ENCODE measurements at places on chromosomes 6 and 20. TPM values are rescaled to one million over a fixed set of nuclear protein-coding genes. Genes with fewer than 3 reads are reported as not detected.

DNA sequence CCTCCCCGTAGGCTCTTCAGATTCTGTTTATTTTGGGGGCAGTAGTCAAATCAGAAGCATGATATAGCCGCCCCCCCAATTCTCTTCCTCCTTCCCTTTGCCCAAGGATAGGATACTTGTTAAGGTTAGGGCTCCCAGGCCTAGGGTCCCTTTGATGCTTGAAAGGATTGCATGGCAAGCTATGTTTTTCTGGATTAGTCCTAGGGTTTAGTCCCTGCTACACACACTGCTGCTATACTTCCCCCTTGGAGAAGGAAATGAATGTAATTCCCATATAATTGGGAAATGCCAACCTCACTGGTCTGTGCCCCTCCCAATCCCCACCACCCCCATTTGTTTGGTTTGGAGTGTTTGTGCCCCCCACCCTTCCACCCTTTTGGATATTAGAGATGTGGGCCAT is 62.8 kb downstream of the ZFAND3 start:
- no peak for DNase-seq
- H3K27me3 ChIP-seq: no peaks in the 10 kb centered on the region
- peaks cover 55% of the 10 kb centered on the region for H3K4me1 ChIP-seq
- H3K36me3 ChIP-seq: peaks cover 4% of the 10 kb centered on the region
- H3K27ac ChIP-seq: no peak overlapping the region

DNA sequence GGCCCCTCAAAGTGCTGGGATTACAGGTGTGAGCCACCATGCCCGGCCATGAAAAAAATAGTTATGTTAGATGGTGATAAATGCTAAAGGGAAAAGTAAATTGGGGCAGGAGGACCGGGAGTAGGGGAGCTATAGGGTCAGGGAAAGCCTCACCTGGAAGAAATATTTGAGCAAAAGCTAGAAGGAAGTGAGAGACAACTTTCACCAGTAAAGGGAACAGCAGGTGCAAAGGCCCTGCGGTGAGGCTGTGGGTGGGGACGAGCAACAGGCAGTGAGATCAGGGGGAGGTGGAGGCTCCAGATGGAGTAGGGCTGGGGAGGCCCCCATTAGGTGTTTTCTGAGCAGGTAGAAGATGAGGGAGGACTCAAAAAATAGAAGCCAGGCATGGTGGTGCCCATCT is 16.0 kb downstream of the BCAS4 start:
- H3K27ac ChIP-seq: peak overlapping the region; percentile 90
- no peaks in the 10 kb centered on the region for H3K27me3 ChIP-seq
- peaks cover 19% of the 10 kb centered on the region for H3K36me3 ChIP-seq
- peaks cover 84% of the 10 kb centered on the region for H3K4me1 ChIP-seq
- peak overlapping the region; percentile 62 for H3K4me3 ChIP-seq

DNA sequence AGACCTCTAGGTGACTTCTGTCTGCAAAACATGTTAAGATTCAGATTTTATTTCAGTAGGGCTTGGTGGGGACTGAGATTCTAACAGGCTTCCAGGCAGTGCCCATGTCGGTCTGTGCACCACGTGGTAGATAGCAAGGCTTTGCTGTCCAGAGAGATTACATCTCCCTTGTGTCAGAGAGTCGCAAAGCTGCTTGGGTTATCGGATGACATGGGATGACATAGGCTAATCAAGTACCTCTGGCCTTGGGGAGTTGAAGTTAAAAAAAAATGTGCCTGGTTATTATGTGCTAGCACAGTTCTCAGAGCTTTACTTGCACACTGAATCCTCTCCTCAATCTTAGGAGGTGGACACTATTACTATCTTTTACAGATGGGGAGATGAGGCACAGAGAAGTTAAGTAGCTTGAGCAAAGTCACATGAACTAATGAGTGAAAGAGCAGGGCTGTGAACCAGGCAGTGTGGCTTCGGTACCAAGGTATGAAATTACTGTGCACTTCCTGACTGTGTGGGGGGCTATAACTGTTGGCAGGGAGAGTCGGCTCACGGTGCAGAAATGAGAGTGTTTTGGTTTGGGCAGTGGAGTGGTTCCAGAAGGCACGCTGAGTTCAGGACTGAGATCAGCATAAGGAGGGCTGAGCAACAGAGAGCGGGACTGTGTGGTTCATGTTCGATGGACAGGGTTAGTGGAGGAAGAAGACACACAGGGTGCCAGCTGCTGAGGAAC is 41.1 kb downstream of the FARS2 start:
- no peaks in the 10 kb centered on the region for H3K27me3 ChIP-seq
- peaks cover 44% of the 10 kb centered on the region for H3K4me1 ChIP-seq
- H3K27ac ChIP-seq: peak overlapping the region; percentile 84
- no peaks in the 10 kb centered on the region for H3K36me3 ChIP-seq

DNA sequence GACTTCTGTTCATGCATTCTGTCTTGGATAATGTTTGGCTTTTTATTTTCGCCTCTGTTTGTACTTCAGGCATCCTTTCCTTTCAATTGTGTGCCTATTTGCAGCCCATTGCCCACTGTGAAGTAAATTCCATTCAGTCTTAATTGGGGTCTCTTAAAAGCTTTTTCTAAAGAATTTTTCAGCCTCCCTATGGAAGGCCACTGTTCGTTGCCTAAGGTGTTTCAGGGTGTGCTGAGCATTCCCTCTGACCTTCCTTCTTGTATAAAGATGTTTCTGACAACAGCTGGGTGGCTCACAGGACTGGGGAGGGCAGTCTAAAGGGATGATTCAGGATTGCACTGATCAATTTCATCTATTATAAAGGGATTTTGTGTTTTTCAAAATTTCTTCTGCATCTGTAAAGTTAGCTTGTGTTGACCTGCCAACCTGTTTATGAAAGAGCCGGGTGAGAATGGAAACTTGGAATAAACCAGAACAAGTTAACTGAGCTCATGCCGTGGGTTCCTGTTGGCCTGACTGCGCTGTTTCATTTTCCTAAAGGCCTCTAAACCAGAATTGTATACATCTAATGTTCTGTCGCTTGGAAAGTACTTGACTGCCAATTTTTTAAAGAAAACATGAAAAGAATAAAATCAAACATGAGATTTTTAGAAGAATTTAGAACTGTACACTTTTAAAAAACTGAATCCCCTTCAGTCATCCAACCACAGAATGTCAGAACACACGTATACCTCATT is 14.3 kb downstream of the PHACTR2 start:
- no peaks in the 10 kb centered on the region for H3K4me1 ChIP-seq
- H3K27me3 ChIP-seq: no peaks in the 10 kb centered on the region
- no peak overlapping the region for H3K4me3 ChIP-seq
- H3K27ac ChIP-seq: no peak overlapping the region
- no peaks in the 10 kb centered on the region for H3K36me3 ChIP-seq

DNA sequence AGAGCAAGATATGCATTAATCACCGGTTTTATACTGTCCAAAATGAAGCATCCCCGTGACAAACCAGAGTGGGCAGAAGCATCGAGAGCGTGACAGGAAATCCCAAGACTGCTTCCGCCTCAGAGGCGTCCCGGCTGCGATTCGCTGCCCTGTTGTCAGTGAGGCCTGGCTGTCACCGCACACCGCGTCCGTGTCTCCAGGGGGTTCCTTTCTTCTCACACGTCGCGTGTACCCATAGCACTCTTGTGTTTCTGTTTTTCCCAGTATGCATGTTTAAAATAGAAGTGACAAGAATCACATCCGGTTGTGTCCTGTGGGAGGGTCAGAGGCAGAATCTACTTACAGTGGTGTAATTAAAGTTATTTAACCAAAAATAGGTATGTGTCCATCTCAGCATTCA is 8.3 kb upstream of the ADRM1 start:
- peaks cover 48% of the 10 kb centered on the region for H3K36me3 ChIP-seq
- H3K4me3 ChIP-seq: no peak overlapping the region
- peak overlapping the region; percentile 46 for H3K27ac ChIP-seq
- peaks cover 41% of the 10 kb centered on the region for H3K4me1 ChIP-seq
- no peaks in the 10 kb centered on the region for H3K27me3 ChIP-seq

DNA sequence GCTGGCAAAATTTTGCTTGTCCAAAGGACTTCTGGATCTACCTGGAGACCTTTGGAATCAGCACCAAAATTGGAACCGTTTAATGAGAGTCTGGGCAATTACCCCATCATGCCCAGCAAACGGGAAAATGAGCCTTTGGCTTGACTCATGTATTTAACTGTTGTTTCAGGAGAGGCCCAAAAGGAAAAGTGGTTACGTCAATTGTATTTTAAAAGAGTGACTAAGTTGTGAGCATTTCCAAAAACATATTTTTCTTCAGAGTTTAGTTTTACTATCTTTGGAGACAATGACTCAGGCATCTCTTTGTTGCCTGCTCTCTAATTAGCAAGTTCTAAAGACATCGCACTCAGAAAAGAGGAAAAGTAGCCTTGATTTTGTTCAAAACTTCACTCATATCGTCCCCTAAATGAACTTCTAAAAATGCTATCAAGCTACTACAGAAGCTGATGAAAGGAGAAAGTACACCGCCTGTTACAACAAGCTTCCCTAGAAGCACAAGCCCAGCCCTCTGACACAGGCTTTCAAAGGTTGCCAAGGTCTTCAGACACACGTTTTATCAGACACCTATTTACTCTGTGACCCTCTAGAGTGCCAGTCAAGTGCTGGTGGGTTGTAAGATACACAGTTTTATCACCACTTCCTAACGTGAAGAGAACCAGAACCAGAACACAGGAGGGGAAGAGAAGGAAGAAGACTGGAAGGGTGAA is 146.2 kb downstream of the TBX18 start:
- no peaks in the 10 kb centered on the region for H3K36me3 ChIP-seq
- no peaks in the 10 kb centered on the region for H3K4me1 ChIP-seq
- H3K27ac ChIP-seq: no peak overlapping the region
- no peaks in the 10 kb centered on the region for H3K27me3 ChIP-seq
- DNase-seq: no peak

DNA sequence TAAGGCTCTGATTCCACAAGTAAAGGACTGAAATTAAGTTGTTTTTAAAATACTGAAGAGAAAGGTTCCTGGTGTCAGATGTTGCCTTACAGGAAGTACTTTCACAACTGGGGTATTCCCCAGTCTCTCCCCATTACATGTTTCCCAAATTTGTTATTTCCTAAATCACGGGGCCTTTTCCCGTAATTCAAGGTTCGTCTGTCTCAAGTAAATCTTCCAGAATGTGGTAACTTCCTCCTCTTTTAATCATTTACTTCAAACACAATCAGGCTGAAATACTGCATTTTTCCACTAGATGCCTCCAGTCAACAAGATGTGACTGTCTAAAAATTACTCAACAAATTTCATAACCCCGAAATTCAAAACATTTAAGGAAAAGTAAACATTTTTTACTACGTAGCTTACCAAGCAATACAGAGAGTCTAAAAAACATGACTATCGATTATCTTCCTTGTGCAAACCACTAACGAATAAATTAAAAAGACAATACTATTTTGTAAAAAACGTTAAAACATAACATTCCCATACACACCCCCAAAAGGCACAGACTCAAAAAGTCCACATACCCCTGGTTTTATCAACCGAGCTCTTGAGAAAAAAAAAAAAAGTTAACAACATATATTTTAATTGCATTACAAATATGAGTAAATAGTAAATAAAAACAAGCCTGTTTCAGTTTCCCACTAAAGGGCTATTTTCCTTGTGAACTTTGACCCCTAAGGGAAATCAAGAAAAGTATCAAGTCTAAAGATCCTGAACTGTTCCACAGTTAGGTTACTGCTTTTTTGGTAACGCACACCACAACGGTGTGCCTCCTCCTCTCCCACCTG is 1.7 kb downstream of the SOD2 start:
- peak overlapping the region; percentile 92 for H3K27ac ChIP-seq
- no peak for DNase-seq
- H3K4me1 ChIP-seq: peaks cover 36% of the 10 kb centered on the region
- peak overlapping the region; percentile 94 for H3K4me3 ChIP-seq
- no peaks in the 10 kb centered on the region for H3K27me3 ChIP-seq

GRCh38 chr6:14542670-14543366 is 425.2 kb downstream of the CD83 start:
- H3K27me3 ChIP-seq: no peaks in the 10 kb centered on the region
- peak overlapping the region; percentile 6 for H3K4me3 ChIP-seq
- H3K4me1 ChIP-seq: peaks cover 34% of the 10 kb centered on the region
- H3K36me3 ChIP-seq: no peaks in the 10 kb centered on the region

GRCh38 chr6:130893277-130893676 is 66.1 kb downstream of the SMLR1 start:
- DNase-seq: no peak
- no peaks in the 10 kb centered on the region for H3K27me3 ChIP-seq
- no peak overlapping the region for H3K4me3 ChIP-seq
- H3K4me1 ChIP-seq: peaks cover 10% of the 10 kb centered on the region

DNA sequence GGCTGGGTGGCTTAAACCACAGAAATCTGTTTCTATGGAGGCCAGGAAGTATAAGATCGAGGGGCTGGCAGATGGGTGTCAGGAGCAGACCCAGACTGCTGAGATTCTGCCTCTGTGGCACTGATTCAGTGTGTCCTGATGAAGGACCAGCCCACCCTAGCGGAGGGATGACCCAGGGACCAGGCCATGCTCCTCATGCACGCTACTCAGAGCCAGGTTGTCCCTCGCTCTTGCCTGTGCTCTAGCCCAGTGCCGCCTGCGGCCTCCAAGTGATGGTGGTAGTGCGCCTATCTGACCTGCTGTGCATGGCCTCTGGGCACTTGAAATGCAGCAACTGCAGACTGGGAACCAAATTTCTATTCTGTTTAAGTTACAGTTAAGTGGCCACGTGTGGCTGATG is 13.1 kb upstream of the APMAP start:
- H3K4me3 ChIP-seq: no peak overlapping the region
- H3K36me3 ChIP-seq: peaks cover 82% of the 10 kb centered on the region
- H3K27ac ChIP-seq: no peak overlapping the region
- no peaks in the 10 kb centered on the region for H3K4me1 ChIP-seq
- H3K27me3 ChIP-seq: no peaks in the 10 kb centered on the region

DNA sequence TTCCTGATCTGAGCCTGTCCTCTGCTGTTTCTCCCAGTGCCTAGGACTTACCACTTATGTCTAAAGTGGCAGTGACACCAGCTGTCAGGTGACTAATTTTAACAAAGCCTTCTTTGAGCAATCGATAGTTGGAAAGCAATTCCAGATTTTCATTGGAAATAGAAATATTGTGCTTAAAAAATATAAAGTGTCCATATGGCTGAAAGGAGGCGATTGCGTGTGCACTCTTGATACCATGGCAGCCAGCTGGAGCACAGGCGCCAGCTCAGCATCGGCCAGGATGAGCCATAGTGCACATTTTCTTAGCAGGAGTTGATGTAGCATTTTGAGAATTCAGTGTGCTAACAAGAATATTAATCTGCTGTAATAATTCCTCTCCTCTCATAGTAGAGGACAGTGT is 70.0 kb downstream of the LRRC1 start:
- DNase-seq: no peak
- H3K4me1 ChIP-seq: no peaks in the 10 kb centered on the region
- no peaks in the 10 kb centered on the region for H3K27me3 ChIP-seq
- H3K4me3 ChIP-seq: no peak overlapping the region

- no peak overlapping the region for H3K27ac ChIP-seq
- H3K27me3 ChIP-seq: no peaks in the 10 kb centered on the region
- no peaks in the 10 kb centered on the region for H3K4me1 ChIP-seq
- no peak overlapping the region for H3K4me3 ChIP-seq
- no peak for DNase-seq
These were observed 243.9 kb upstream of the RUNX2 start for GRCh38 chr6:45084257-45084656.

The PAX1 gene
- not detected for total RNA-seq

The TUBB1 gene
- 0.09 TPM for total RNA-seq

The SPATA25 gene
- total RNA-seq: 0.53 TPM

The NOL4L gene
- total RNA-seq: 4.7 TPM

The GPR6 gene
- total RNA-seq: not detected

The PNPLA1 gene
- not detected for total RNA-seq

The SNAP25 gene
- not detected for total RNA-seq

Measured in activated B cell treated with CpG ODN at 0.5 μM for 24 hours (primary cell).